ENCODE measurements at places on chromosomes 12 and 14.

GRCh38 chr14:93965946-93966474 lies 10.4 kb downstream of the ASB2 start:
- DNase-seq: no peak

DNA sequence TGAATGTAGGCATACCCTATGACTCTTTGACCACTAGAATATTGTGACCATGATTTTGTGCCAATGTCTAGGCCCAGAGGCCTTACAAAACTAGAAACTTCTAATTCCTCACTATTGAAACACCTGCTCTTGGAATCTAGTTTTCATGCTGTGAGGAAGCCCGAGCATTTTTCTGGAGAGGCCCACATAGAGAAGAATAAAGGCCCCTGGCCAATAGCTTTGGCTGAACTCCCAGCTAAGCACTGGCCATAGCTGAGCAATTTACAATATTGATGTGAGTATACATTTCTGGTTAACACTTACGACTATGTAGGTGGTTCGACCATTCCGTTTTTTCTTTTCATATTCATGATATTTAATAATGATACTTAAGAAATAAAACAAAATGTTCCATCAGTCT lies 190.3 kb downstream of the KCNH5 start:
- no peak for DNase-seq

DNA sequence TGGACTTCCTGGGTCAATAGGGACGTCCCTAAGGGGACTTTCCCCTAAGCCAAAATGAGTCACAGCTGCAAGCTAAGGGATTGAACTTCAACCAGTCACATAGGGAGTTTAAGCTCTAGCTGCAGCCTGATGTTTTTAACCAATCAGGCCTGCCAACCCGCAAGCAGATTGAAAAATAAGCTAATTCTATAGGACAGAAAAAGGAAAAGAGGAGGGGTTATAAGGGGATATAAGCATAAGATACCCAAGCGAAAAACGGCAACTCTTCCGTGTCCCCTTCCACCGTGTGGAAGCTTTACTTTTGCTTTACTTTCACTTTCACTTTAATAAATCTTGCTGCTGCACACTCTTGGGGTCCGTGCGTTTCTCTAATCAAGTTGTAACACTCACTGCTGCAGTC lies 24.4 kb downstream of the ATP23 start:
- DNase-seq: no peak

- no peak for DNase-seq
Observed at GRCh38 chr14:102117852-102118251, 21.8 kb upstream of the WDR20 start.

DNA sequence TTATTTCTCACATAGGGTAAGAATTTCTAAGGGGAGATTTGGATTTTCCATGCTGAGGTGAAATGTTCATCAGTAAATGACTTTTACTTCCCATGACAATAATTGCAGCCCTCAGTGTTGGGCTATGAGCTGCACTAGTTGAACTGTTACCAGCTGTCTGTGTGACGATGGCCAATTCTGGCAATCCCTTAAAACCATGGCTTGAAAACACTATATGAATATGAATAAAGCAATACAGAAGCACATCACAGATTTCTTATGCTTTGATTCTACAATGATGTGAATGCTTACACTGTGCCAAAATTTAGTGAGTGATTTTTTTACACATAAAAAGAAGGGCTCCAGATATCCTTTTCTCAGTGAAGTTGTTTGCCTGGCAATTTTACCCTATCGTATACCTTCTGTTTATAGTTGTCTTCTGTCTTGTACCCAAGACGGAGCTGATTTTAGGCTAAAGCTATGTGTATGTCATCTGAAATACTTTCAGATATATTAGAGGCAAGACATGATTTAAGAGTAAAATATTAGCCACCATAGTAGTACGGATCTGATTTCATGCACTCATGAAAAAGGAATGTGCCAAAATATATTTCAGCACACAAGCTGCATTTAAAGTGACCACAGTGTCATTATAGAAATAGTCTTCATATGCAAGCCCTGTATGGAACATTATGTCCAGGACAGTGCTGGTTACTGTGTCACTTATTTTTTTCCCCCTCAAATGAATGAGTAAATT lies 52.0 kb downstream of the SLC38A4 start:
- DNase-seq: no peak

GRCh38 chr12:129826273-129826672 lies 77.6 kb downstream of the TMEM132D start:
- DNase-seq: no peak
